ENCODE measurements at places on chromosomes 12 and 14.
A peak's percentile ranks its signal among the peaks of the same experiment; 100 is the strongest.

DNA sequence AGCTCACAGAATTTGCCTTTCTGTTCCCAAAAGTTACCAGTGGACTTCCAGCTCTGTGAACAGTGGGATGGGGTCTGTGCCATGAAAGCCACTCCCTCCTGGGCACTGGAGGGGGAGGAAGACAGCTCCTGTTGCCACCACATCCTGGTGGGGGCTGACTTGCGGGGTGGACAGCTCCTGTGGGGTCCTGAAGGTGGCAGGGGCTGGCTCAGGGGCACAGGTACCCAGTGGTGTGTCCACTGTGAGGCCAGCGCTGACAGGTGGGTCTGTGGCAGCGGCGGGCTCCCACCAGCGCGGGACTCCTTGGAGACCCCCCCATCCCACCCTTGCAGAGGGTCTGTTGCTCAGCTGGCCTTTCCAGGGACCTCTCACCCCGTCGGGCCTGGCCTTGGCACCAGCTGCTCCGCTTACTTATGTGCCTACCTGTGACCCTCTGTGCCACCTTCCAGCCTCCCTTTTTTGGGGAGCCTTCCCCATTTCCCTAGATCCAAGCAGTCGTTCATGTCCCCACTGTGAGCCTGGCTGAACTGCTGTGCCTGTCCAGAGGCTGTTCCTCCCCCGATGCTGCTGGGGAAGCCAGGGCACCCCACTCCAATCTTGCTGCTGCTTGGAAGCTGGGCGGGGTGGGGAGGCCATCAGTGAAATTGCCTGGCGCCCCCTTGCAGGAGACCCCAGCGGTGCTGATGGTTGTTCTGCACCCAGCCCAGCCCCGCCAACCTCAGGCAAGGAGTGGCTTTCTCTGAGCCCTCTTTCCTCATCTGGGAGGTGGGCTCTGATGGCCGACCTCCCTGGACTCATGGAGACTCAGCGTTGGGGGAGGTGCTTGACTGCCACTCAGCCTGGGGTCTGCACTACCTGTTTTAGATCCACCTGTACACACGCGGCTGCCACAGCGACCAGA lies 2.2 kb downstream of the TEDC1 start:
- DNase-seq, result peak; percentile 23

DNA sequence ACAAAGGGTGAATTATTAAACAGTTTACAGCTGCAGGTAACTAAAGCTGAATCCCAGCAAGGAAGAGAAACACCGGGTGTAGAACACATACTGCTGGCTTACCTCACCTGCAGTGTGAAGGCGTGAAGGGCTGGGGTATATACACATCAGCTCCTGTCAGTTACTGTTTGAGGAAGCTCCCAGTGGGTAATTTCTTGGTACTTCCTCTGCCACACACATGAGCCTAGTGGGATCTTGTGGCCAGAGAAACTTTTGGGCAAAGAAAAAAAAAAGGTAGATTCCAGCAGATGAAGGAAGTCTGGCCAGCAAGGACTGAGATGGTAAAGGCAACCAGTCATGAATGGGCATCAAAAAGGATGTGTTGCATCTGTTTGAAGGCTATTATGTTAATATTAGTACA lies 14.0 kb upstream of the GPR33 start:
- no peak for DNase-seq

- DNase-seq, result no peak
Measured at GRCh38 chr12:59179231-59179630, 258.9 kb upstream of the LRIG3 start.

- DNase-seq, result no peak
Measured at GRCh38 chr14:70884595-70885342, 22.5 kb upstream of the PCNX1 start.

DNA sequence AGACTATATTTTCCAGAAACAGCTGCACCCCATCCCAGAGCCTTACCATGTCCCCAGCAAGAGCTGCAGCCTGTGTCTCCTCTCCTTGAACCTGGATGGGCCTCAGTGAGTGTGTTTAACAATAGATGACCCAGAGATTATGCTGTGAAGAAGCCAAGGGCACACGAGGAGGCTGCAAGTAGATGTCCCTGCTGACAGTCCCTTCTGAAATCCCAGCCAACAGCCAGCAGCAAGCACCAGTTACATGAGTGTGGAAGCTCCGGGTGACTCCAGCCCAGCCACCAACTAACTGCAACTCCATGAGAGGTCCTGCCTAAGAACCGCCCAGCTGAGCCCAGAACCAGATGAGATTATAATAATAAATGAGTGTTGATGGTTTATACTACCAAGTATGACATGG lies 191.7 kb downstream of the BCL11B start:
- no peak for DNase-seq

DNA sequence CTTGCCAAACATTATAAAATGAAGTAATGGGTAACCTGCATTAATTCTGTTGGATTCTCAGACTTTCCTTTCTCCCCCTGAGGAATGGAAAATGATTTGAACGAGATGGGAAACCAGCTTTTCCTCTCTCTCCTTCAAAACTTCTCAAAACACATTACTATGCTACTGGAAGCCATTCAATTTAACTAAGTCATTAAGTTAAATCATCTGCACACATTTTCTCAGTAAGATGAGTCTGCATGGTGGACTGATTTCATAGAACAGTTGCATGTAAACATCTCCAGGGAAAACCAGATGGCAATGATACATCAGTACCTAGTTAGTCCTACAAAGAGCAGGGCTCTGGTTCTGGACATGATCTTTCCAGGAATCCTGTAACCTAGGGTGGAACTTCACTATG lies 59.9 kb downstream of the BMP4 start:
- DNase-seq, result no peak

- DNase-seq, result no peak
Measured at GRCh38 chr12:58206876-58207275, 265.5 kb downstream of the ATP23 start.

DNA sequence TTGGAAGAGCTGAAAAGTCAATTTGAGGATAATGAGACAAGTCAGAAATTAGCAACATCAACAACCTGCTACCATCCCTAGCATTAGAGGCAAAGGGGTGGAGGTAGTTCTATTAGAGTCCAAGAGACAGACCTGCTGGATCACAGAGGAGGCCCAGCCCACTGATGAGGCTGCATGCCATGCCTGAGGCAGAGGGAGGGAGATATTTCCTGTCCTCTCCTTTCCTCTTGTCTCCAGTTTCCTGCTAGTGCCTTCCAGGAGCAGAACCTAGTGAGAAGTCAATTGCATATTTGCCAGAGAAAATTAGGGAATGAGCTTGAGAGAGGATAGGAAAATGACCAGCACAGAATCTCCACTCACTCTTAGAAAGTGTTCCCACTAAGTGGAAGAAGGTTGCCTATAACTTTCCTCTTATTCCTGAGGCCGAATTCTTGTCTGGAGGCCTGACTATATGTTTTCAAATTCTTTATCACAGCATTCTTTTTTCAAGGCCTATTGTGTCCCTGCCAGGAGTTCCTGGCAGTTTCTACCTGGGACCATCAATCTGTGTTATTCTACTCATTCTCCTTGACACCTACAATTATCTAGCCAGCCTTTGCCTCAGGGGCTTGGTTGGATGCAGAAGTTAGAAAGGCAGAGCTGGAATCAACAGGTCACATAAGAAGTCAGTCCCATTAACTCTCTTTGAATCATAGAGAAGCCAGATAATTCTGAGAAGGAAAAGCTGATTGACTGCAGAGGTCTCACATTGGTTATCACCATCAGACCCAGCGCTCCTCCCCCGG lies 121.9 kb downstream of the EMP1 start:
- no peak for DNase-seq

GRCh38 chr12:3049611-3050249 lies 27.4 kb upstream of the TSPAN9 start:
- DNase-seq, result no peak

DNA sequence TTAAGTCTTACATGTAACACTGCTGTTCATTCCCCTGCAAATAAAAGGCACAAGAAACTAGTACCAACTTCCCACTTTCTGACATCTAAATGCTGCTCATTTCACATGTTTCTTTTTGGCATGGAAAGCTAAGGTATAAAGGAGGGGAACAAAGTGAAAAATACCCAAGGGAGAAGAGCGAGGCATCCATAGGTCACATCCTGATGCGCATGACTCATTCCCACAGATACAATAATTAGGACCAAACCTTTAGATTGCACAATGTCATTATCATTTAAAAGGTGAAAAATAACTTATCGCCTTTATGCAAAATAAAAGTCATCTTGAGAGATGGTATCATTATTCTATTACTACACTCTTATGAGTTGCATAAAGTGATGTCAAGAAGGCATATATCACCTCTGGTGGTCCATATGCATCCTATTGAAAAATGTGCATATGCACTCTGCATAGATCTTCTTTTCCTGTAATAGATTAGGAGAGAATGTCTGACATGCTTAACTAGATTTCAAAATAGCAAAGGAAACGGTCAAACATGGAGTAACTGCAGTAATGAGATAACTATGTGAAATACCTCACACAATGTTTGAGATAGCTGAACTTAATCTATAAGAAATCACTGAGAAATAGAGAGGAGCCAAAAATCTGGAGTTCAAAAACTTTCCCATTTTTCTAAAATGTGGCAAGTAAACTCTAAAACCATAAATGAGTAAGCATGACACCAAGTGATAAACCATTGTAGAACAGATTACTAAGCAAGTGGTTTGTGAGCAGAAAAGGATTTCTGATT lies 382.5 kb upstream of the TMTC1 start:
- DNase-seq, result no peak

DNA sequence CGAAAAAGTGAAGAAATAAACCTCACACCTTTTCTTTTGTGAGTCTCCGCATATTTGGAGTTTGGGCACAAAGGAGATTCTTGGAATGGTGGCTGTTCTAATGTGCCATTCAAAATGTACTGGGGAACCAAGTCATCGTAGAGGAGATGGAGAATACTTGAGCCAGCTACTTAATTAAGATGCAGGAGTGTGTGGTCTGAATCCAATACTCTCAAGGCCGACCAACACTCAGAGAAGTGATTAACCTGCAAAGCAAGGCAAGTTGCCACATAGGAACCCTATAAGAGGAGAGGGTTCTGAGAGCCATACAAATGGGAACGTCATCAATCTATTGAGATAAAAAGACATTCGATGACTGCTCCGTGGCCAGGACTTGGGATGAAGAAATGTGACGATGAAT lies 446.7 kb downstream of the GLT1D1 start:
- no peak for DNase-seq

- DNase-seq, result no peak
Measured at GRCh38 chr12:65638324-65638723, 186.0 kb upstream of the HMGA2 start.

GRCh38 chr12:26799741-26800140 lies 33.3 kb downstream of the ITPR2 start:
- DNase-seq, result no peak

DNA sequence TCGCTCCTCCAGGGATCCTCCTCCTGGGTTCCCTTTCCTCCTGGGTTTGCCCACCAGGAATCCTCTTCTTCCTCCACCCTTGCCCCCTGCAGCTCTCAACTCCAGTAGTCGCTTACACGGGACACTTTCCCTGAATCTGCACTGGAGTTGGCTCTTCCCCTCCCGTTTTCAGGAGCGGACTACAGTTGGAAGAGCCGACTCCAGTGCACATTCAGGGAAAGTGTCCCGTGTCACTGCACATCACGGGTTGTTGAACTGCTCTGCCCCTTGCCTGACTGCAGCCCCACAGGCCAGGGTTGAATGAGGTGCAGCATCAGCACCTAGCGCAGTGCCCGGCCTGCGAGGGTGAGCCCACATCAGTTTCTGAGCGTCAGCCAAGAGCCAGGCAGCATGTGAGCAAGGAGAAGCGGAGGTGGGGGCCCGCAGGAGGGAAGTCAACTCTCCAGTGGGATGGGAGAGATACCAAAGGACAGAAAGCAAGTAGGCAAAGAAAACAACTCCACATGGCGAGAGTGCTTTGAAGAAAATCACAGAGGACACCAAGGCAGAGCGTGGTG lies 13.1 kb downstream of the RAPGEF3 start:
- no peak for DNase-seq

- peak; percentile 53 for DNase-seq
Measured at GRCh38 chr14:105069871-105070759, 4.9 kb upstream of the GPR132 start.

DNA sequence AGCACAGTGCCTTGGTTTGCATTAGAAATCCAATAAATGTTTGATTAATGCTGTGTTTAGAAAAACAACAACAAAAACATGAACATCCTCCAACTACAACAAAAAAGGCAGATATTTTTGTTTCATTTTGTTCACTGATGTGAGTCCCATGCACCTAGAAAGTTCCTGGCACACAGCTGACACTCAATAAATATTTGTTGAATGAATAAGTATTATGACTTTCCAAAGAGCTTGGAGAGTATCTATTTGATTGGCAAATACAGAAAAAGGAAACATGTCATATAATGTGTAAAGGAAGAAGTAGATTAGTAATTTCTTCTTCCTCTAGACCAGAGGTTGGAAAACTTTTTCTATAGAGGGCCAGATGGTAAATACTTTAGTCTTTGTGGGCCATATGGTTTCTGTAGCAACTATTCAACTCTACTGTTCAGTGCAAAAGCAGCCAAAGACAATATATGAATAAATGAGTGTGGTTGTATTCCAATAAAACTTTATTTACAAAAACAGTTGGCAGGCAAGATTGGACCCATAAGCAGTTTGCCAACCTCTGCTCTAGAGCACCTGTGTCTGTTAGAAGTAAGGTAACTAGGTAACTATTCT lies 312.3 kb upstream of the DIO2 start:
- no peak for DNase-seq

DNA sequence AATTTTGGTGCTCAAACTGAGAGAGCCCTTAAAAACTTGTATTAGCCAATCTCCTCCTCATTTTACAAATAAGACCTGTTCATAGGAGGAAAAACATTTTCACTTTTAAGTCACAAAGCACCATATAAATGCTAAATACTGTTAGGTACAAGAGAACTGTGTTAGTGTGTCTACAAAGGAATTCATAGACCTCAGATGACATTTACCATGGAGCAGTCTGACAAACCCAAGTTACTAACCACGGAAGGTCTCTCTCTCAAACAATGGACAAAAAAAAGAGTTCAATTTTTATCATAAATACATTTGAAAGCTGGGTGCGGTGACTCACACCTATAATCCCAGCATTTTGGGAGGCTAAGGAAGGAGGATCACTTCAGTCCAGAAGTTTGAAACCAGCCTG lies 10.0 kb downstream of the SBNO1 start:
- no peak for DNase-seq

- DNase-seq, result no peak
Measured at GRCh38 chr12:6033546-6033945, 88.5 kb upstream of the ANO2 start.

- DNase-seq, result no peak
Measured at GRCh38 chr14:78983126-78983525, 813.0 kb downstream of the NRXN3 start.

- no peak for DNase-seq
Measured at GRCh38 chr12:57236925-57237595, 7.5 kb downstream of the SHMT2 start.

Data from CD4-positive, alpha-beta T cell treated with Interleukin-2 at 100 ng/mL for 4 hours (primary cell).